ENCODE measurements at places on chromosomes 12 and 14.

DNA sequence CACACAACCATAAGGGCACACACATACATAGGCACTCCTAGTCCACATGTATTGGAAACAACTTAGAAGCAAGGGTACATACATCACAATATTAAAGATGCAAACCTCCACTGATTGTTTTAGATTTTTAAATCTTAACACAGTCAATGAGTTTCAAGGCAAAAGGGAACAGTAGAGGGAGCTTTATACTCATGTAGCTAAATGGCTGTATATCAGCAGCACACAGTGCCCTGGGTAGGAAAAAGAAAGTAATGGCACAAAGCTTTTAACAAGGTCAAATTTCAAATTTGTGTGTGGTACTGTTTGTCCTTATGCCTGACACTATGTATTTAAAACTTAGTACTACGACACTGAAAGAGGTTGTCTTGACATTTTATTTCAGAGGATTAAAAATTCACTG lies 262.0 kb downstream of the MED13L start:
- no peak for DNase-seq

GRCh38 chr14:61698206-61698980 lies 3.1 kb downstream of the HIF1A start:
- no peak for DNase-seq

GRCh38 chr14:20470603-20470901 lies 1.3 kb downstream of the PNP start:
- no peak for DNase-seq

- DNase-seq: no peak
These were observed 5.5 kb upstream of the ITPK1 start for GRCh38 chr14:93121030-93121834.

DNA sequence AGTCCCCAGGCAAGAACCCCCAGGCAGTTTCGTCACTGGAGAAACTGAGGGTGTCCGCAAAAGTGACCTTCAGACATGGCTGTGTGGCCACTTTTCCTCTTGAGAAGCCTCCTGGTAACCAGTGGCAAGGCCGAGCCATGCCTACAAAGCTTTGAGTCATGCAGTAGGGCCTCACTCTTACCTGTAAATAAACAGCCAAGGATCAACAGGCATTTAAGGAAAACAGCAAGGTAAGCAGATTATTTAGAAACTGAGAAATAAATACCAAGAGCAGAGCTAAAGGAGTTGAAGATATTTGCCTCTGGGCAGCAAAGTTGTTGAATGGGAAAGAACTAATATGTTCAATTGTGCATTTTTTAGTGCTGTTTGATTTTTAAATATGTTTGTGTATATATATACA lies 141.0 kb upstream of the BCL2L14 start:
- DNase-seq: no peak

DNA sequence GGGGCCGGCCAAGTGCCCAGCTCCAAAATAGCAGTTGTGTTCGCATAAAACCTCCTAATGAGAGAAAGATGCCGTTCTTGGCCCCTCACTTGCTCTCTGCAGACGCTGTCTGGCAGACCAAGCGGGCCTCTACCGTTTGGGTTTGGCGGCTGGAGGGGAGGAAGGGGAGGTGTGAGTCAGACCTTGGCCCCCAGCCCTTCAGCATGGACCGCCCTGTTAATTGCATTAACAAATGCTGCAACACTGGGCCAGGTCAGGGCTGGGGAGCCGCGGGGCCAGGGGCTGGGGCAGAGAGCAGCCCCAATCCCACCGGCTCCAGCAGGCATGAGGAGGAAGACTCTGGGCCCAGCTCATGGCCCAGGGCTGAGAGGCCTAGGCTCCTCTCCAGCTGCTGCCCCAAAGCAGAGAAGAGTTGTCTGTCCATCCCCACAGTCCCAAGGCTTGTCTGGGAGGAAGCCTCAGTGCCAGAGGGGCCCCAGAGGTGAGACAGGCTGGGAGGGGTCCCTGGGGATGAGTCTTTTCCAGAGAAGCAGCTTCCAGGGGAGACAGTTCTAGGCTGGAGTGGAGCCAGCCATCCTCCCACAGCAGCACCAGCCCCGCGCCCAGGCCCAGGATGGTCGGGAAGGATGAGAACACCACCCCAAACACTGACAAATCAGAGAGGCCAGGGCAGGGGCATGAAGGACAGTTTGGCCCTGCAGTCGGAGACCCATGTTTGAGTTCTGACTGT lies 16.9 kb downstream of the LTBP2 start:
- no peak for DNase-seq

DNA sequence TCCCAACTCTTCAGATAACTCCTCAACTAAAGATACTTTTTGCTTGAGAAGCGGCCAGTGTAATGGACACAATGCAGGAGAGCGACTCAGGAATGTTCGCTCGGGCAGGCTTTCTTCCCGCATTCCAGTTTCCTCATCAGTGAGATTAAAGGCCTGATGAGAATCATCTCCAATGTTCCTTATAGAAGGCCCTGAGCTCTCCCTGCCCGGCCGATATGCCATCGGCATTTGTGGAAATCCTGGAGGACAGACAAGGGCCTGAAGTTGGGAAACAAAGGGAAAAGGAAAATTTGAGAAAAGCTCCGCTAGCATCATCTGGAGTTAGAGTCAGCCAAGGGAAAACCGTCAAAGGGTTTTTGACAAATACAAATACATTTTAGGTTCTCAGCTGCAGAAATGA lies 38.0 kb upstream of the FOXN3 start:
- no peak for DNase-seq

DNA sequence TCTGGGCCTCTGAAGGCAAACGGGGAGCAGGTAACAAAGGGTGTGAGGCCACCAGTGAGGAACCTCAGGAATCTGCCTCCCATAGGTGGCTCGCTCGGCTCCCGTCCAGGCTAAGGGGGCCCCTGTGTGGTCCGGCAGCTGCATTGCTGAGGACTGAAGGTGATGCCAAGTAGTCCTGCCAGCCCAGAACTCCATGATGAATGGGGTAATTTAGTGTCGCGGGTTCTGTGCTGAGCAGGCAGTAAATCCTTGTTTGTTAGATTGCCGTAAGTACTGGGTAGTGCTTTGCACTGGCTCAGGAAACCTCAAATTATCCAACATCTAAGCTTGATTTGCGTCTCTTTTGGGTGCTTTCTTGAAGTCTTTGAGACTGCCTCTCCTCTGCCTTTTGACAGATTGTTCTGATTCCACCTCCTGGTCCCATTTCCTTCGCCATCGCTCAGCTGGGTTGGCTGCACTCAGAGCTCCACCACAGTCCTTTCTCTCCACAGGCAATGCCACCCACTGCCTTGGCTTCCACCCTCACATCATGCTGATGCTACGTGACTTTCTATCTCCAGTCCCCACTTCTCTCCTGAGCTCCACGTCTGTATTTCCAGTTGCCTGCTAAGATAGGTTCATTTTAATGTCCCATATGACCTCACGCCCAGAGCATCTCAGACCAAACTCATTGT lies 392.0 kb downstream of the FUT8 start:
- no peak for DNase-seq

DNA sequence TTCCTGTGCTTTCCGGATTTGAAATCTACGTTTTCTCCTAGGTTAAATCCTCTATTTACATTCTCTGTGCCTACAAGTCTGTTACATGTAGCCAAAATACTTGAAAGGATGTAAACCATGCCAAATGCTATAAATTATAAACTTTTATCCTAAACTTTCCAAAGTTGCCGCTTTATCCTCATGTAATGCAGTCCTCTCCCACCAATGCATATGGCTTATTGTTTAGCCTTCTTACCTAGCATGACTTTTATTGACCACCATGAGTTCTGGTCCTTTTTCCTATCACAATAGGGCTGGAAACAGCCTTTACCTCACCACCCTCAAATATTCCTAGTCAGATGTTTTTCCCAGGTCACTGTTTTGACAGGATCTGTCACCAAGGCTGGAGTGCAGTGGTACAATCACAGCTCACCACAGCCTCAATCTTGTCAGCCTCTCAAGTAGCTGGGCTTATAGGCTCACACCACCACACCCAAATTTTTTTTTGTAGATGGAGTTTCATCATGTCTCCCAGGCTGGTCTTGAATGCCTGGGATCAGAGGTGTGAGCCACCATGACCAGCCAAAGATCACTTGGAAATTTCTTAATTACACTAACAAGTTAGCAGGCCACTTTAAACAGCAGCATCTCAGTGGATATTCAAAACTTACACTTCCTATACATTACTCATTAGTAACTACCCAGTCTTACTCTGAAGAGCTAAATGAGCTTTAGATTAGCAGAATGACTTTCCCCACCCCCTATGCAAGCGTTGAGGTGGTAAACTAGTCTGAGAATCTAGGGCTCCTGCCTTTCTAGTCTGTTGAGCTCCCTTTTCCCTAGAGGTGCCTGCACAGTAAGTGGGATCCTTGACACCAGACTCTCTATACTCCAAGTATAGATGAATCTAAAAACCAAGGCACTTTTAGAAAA lies 4.1 kb downstream of the TUBA1B start:
- DNase-seq: no peak

DNA sequence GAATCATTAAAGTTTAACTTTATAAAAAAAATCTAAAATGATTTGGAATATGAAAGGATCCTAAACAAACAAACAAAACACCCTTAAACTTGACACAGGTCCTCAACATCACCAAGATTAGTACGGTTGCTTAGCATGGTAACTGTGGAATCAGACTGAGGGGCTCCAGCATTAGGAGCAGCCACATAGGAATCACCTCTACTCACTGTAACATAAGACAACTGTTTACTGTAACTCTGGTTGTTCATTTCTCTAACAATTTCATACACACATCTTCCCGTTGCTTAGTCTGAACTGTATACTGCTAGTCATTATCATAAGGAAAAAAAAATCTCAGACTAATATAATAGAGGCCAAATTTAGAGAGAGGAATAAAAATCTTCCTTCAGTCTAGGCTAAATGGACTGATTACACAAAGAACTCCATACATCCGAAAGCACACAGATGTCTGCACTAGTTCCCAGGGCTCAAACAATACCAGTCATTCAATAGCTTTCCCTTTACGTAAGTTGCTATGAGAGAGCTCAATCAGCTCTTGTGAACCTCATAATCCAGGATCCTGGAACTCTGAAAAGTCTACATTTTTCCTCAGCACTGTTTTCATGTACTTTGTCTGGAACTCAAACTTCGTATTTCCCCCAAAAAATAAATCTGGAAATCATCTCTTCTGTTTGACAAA lies 26.0 kb downstream of the LRP6 start:
- DNase-seq: no peak

DNA sequence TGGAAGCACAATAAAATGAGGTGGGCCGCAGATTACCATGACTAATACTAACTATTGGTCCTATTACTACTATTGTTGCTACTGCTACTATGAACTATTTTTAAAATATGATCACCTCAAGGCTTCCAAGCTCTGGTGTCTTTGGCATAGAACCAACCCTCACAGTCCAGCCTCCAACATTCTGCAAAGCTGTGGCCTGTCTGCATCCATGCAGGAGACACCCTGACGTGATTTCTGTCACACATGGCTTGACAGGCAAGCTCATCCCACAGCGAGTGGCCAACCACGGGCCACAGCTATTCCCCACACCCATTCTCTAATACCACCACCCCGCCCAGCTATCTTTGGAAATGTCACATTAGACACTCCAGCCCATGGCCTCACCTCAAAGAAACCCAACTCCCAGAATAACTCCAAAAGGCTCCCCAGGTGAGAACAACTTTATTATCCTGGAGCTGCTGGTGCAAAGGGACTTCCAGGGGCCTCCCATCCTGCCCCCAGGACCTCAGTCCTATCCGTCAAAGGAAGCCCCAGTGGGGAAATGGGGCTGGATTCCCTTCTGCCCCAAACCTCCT lies 14.4 kb downstream of the ISCU start:
- DNase-seq: no peak

GRCh38 chr14:34053666-34054065 lies 102.8 kb upstream of the EGLN3 start:
- DNase-seq: no peak

DNA sequence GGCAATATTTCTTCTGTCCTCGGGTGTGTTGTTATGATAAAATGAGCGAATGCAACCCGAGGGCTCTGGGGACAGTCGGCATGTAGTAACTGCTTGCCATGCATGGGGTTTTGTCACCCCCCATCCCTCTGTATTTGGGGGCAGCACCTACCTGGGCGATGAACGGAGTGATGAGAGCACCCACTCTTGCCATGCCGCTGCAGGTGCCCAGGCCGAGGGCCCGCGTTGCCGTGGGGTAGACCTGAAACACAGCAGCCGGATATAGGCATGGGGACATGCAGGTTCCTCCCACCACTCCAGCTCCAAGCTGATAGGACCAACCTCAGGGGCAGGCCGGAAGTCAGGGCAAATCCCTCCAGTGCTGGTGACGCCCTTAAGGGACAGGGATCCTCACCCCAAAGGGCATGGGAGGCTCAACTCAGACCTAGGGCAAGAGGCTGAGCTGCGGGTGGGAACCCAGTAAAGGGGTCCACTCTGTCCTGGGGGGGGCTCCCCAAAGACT lies 35.8 kb downstream of the DAO start:
- DNase-seq: no peak

DNA sequence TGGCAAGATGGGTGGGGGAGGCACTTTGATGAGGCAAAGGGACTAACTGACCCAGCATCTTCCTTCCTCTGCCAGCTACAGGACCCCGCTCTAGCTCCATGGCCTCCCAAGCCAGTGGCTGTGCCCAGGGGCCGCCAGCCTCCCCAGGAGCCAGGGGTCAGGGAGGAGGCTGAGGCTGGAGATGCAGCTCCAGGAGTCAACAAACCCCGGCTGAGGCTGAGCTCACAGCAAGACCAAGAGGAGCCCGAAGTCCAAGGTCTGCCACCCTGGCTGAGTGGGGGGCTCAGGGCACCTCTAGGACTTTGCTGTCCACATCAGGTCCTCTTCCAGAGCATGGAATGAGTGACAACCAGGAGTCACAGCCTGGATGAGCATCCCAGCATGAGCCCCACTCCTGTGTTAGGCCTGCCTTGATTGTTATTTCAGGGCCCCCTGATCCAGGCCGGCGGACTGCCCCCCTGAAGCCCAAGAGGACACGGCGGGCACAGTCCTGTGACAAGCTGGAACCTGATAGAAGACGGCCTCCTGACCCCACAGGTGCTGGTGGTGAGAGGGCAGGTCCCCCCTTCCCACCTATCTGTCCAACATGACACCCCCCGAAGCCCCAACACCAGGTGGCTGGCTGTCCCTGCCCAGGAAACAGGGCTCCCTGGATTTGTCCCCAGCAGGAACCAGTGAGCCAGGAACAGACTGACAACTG lies 2.5 kb upstream of the CPNE6 start:
- DNase-seq: no peak

DNA sequence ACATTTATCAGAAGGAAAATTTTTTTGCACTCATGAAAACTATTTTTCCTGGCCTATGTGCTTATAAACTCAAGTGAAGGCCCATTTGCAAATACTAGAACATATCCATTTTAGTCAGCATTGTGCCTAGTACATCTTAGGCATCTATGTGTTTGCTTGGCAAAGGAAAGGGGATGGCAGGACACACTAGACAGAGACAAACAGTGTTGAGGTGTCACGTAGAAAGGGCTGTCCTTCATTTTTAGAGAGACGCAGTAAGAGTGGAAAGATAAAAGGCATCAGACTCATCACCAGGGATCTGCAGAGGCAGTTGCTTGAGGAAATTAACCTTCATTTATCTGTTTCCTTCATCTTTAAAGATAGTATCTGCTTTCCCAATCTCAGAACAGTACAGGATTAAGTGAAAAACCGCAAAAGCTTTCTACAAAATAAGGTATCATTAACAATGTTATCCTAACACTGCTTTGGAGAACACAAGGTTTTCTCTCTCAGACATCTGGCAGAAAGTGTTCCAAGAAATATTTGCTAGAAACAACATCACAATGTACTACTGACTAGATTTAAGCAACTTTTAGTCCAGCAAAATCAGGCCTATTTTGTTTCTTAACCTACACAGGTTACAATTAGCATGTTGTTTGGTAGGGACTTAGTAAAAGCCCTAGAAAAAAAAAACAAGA lies 2.0 kb downstream of the YBX3 start:
- DNase-seq: no peak

All from GM12864 (cell line).